NCI-H510A (cell line): ENCODE measurements at places on chromosomes 11 and 22.
A peak's percentile ranks its signal among the peaks of the same experiment; 100 is the strongest.

- no peak for DNase-seq
Observed at GRCh38 chr11:117905524-117905923, 23.7 kb downstream of the TMPRSS13 start.

DNA sequence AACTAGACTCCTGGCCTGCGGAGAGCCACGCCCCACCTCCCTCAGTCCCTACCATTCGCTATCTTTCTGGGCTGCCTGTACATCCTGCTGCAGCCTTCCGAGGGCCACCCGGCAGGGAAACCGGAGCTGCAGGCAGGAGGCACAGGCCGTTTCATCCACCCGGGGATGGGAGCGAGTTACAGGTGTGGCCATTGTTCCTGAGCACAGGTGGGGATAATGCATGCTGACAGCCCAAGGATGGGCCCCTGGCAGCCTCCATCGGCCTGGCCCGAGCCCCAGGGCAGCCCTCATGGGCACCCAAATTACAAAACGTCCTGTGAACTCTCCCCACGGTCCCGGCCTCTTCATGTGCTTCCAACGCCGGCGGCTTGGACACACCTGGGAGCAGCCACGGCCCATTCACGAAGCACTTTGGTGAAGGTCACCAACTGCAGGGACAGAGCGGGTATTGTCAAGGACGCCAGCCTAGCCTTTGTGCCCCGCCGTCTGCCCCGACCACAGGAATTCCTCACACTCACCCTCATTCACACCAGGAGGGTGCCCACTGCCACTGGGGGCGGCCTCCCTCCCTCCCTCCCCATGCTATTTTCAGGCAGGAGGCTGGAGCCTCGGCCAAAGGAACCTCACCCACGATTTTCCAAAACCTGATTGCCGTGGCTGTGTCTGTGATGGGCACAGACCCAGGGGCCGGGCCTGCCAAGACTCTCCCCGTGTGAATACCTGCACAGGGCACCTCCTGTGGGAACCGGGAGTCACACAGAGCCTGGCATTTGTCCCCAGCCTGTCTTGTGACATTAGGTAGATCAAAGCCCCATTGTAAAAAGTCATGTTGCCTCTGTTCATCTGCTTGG, 42.1 kb upstream of the MYEOV start:
- no peak for DNase-seq

GRCh38 chr11:114202011-114202609, 94.1 kb upstream of the NNMT start:
- DNase-seq, result no peak

DNA sequence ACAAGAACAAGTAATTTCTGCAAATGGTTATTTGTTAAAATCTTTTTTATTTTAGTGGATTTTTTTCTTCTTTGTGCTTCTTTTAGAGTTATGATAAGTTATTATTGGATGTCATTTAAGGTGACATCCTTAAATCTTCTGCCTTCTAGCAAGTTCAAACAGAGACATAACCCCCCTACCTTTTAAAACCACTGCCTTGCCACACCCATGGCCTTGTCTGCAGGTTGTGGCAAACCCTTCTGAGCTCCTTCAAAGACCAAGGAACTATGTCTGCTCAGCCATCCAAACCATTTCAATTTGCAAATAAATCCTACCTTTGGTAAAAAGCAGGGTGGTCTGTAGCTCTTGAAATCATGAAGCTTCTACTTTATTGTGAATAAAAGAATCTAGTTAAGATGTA, 241.6 kb downstream of the FAM76B start:
- DNase-seq, result no peak

DNA sequence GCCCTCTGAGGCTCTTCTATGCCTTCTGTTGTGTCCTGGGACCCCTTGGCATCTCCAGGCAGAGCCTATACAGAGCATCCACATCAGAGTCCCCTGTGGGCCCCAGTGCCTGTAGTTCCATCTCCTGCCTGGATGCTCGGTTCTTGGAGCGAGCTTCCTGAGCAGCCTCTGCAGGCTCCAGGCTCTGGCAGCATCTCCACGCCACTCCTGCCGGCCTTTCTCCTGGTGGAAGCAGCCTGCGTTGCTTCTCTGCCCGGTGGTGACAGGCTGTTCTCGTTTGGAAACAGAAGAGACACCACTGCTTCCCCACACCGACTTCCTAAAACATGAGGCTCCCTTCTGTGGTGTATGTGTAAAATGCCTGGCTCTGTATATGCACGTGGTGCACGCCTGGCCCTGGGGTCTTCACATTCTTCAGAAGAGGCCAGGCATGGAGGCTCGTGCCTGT, 52.8 kb downstream of the BCR start:
- no peak for DNase-seq

- DNase-seq, result no peak
Observed at GRCh38 chr22:33842006-33842354, 78.3 kb downstream of the LARGE1 start.

- DNase-seq, result no peak
Observed at GRCh38 chr11:102226702-102227490, 90.4 kb upstream of the BIRC3 start.

- no peak for DNase-seq
Observed at GRCh38 chr22:25878933-25879332, 136.9 kb downstream of the MYO18B start.

DNA sequence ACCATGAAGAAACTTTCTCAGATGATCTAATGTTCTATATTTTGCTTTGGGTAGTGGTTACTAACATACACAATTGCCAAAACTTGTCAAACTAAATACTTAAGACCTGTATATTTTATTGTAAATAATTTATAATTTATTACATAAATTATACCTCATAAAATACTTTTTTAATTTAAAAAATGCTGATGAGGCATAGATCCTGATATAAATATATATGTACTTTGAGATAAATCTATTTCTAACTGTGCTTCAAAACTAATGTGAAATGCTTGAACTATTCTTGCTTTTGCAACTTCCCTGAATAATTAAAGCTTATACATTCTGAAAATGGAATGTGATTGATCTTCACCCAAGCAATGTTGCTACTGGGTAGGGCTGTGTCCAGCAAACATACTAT, 568.8 kb downstream of the INSC start:
- no peak for DNase-seq

DNA sequence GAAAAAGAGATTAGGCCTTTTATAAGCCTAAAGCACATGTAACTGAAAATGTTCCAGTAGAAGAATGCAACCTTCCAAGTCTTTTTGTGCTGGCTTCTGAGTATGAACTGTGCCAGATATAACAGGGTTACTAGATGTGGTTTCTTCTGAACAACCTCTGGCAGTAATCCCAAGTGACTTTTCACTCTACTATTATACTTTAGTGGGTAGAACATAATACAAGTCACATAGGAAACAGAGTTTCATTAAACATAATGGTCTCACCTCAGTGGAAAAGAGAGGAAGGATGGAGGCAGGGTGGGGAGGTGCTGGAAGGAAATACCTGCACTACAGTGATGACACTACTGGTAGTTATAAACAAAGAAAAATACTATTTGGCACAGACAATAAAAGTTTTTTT, 81.3 kb downstream of the PHF21A start:
- no peak for DNase-seq

- no peak for DNase-seq
Observed at GRCh38 chr11:32388871-32389770, 46.2 kb downstream of the WT1 start.

GRCh38 chr22:37224757-37225420, 12.6 kb upstream of the SSTR3 start:
- no peak for DNase-seq

GRCh38 chr11:33536178-33536577, 164.4 kb downstream of the C11orf91 start:
- DNase-seq, result no peak

DNA sequence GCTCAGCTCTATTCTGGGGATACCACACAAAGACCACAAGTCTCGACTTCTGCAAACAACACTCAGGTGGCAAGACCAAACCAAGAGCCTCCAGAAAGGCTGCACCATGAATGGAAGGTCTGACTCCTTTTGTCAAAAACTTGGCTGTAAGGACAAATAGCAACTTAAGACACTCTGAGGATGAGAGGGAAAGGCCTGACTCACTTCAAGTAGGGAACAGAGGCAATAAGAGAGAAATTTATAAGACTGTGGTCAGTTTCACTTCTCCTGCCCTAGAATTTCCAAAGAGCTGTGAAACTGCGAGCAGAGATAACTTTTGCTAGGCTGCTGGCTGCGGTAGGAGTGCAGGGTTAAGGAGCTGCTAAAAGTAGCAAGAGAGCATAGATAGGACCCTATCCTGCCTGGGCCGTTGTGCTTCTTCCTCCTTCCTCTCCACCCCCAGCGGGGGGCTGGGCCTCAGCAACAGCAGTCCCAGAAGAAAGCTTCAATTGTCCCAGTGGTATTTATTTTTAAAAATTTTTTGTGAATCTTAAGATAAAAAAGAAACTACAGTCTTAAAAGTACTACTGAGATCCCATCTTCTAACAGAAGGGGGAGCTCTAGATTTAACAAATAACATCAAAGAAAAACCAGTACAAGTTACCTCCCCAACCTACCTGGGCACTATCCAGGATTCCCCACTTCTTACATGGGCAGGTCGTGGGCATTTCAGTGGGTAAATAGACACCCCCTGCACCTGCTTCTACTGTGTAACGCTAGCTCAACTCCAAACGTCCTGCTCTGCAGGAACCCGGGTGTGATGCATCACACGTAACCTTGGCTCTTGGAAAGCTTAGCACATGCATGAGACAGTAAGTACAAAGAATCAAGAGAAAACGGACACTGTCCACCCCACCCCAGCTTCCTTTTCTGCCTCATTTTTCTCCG, 66.4 kb downstream of the SGSM3 start:
- DNase-seq, result no peak

DNA sequence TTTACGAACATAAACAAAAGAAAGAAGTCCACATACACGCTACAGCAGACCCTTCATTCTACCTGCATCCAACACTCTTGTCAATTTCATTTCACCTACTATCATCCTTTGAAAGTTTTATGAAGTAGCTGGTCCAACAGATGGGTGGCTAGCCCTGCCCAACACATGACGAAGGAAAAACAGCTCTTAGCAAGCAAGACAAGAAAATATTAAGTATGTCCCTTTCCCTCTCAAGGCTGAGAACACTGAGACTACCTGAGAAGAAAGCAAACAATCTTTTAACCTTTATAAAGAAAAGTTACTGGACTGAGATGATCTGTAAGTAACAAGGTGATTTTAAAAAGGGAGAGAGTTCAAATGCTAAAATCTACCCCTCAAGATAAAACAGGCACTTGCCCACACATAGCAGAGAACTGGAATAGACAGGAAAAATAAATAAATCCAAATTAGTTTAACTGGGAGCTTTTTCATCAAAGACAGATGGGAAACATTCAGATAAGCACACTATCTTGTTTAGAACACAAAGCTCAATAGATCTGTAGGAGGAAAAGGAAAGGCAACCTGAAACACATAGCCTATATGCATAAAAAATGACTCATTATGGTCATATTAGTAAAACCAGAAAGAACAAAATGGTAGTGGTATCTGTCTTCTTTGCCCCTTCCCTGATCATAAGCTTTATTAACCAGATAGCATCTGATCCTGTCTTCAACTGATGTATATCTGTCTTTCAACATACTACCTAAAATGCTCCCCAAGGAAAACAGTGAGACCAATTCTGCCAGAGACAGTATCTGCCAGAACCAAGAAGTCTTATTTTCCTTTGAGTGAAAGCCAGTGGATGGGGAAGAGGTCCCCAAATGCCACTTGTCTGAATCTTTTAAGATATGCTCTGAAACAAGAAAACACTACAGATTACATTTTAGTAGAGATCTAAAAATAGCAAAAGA, 104.3 kb downstream of the MRTFA start:
- DNase-seq, result no peak

DNA sequence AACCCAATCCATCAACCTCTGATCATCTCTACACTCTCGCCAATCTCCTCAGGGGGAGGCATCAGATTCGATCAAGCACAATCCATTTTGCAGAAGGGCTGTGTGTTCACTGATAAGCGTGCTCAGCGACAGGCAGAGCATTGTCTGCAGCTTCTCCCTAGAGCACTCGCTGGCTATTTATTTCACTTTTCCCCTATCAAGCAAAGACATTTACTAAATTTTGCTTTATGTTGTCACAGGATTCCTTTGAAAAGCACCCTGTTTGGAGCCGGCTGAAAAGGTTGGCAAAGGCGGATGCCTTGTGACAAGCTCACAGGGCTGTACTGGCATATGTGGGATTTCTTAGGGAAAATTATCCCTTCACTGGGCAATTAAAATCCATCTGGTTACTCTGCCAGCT, 1381.5 kb upstream of the TENM4 start:
- DNase-seq, result no peak

GRCh38 chr11:120651836-120652235, 140.3 kb downstream of the GRIK4 start:
- DNase-seq, result no peak

DNA sequence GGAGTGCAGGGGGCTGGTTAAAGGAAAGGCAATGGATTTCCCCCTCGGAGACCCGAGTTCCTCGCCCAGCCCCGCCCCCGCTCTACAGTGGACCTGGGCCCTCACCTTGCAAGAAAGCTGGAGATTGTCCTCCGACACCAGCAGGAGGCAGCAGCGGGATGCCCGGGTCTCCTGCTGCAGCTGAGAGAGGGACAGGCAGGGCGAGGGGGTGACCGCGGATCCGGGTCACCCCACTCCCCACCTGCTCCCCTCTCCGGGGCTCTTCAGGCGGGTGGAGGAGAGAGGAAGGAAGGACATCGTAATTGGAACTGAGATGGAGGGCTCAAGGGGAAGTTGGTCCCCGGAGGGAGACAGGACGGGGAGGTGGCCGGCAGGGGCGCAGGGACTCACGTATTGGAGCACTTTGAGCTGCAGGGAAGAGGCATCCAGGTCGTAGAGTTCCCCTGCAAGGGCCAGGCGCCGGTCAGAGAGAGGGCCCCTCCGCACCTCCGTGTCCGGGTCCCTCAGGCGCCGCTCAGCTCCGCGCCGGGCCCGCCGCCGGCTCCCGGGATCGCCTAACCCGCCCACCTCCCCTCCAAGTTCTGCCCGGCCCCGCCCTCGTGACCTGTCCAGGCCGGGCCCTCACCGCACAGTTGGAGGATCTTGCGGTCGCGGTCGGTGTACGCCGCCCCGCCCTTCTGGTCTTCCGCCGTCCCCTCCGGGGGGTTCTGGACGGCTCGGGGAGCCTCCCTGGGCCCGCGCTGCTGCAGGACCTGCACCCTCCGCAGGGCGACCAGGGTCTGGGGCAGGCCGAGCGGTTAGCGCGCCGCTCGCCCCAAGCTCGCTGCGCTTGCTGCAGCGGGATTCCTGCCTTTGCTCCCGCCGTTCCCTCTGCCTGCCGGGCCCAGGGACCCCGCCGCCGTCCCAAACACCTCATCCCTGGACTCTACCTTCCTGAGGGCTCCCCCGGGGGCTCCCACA, 84.1 kb downstream of the PDE2A start:
- peak; percentile 20 for DNase-seq
